NCI-H1417 (cell line): ENCODE measurements at places on chromosomes 3 and 15.

GRCh38 chr3:177713928-177714900, 516.9 kb upstream of the TBL1XR1 start:
- no peak for DNase-seq

GRCh38 chr3:99952306-99952705, 134.6 kb downstream of the CMSS1 start:
- no peak for DNase-seq

DNA sequence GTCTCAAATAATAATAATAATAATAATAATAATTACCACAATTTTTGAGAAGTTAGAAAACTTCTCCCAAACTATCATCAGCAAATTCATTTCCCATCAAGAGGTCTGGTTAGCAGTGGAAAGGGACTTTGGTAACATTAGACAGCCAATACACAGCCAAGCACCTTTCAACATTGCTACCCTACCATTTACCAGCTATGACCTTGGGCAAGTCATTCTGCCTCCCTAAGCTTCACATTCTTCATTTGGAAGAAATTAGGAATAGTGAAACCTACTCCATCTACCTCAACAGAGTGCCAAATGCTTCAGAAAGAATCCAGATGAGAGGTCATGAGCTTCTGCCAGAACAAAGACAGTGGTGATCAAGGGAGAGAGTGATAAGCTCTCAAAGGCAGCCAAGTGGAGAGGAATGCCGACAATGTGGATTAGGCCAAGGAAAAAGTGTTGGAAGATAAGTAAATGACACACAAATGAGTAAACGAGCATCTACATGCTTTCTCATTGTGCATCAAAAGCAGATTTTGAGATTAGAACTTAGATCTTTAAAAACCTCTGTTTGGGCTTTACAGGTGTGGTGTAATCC, 42.9 kb upstream of the LPP start:
- DNase-seq: no peak

- no peak for DNase-seq
These were observed 130.5 kb upstream of the LMCD1 start for GRCh38 chr3:8371085-8371551.

GRCh38 chr15:90618330-90619125, 88.8 kb downstream of the CRTC3 start:
- DNase-seq: peak; percentile 35

- peak; percentile 53 for DNase-seq
These were observed 754.8 kb downstream of the ROBO1 start for GRCh38 chr3:79012946-79013362.
